ENCODE measurements at places on chromosomes 6 and 20.

GRCh38 chr6:133787859-133788505, 100.9 kb upstream of the TCF21 start:
- no peak for DNase-seq

- DNase-seq = no peak
Measured at GRCh38 chr6:27101824-27102223, 145.7 kb upstream of the PRSS16 start.

DNA sequence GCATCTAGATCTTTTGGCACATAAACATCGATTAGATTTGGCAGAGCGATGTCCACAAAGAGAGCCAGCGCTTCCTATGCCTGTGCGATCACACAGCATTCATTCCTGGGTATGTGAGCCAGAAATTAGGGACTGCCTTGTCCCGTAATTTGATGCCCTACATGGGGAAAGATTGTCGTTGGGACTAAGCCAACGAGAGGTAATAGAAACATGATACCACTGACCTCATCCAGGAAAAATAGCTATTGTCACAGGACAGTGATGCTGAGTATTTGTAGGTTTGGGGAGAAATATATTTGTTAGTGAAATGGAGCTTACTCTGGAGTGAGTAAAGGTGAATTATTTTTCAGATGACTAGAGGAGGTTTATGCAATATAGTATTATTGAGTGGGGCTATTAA, 154.0 kb downstream of the TSHZ2 start:
- DNase-seq = no peak

GRCh38 chr6:153096031-153096430, 35.1 kb downstream of the RGS17 start:
- no peak for DNase-seq

GRCh38 chr6:89797317-89797716, 22.3 kb downstream of the MDN1 start:
- DNase-seq = no peak
